ENCODE measurements at places on chromosomes 3 and 15.
A peak's percentile ranks its signal among the peaks of the same experiment; 100 is the strongest.

DNA sequence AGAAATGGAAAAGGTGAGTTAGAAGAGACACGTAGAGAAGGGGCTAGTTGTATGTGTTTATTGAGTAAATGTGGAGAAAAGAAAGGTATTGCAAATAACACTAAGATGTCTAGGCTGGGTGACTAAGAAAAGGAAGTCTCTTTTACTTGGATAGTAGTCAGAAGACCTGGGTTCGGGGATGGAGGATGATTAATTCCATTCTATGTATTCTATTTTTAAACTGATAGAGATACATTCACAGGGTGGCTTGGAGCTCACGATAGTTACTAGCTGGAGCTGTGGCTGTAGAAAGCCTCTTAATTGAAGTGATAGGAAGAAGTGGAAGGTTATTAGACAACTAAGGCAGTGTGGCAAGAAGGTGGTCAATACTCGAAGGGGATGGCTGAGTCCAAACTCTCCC lies 65.9 kb upstream of the TNIK start:
- no peak for DNase-seq

DNA sequence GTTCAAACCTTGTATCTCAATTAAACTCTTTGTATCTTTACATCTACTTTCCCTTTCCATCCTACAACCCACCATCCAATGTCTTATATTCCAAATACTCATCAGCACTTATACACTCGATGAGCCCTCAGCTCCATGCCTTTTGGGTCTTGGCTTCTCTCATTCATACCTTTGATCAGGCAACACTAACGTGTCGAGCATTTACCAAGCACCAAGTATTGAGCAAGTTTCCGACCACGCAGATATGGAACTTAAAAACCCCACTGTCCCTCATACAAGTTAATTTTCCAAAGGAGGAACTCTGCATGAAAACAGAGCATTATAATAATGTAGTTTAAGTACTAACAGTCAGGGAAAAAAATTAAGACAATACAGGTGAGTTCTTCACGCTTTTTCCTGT lies 102.8 kb downstream of the IL1RAP start:
- DNase-seq: no peak

DNA sequence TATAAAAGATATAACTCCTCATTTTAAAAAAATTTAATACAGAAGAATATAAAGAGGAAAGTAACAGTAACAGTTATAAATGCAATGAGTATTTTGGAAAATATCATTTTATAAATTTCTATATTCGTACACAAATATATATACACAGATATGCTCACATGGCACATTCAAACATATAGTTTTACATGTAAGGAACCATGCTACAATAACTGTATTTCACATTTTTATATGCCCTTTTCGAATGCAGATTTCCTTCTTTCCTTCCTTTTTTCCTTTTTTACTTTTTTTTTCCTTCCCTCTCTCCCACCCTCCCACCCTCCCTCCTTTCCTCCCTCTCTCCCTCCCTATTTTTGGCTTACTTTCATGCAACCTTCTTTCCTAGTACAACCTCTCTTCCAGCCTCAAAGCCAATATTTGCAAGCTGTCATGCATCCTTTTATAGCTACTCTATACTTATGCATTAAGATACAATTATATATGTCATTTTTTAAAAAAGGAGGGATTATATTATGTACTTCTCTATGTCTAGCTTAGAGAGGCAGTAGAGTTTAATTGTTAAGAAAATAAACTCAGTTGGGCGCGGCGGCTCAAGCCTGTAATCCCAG lies 830.5 kb downstream of the IGSF11 start:
- DNase-seq: no peak

DNA sequence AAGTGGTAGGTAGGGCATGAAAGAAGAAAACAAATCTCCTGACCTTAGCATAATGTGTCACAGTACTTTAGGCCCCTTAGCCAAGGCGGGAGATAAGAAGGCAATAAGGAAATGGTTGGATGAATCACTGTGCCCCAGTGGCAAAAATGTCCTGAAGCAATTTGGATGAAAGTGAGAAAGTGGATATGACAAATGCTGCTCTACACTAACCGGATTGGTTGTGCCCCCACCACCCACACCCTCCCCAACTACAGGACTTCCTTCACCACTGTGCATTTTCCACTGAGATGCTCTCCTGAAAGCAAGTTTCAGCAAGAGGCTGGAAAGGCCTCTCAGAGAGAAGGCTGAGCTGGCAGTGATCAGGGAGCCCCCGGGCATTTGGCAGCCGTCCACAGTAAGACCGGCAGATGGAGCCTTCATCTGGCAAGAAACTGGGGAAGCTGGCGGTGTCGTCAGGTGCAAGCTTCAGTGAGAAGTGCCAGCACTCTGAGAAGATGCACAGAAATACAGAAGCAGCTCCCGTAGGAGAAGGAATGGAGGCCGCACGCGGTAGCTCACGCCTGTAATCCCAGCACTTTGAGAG lies 63.8 kb downstream of the ATP1B3 start:
- no peak for DNase-seq

DNA sequence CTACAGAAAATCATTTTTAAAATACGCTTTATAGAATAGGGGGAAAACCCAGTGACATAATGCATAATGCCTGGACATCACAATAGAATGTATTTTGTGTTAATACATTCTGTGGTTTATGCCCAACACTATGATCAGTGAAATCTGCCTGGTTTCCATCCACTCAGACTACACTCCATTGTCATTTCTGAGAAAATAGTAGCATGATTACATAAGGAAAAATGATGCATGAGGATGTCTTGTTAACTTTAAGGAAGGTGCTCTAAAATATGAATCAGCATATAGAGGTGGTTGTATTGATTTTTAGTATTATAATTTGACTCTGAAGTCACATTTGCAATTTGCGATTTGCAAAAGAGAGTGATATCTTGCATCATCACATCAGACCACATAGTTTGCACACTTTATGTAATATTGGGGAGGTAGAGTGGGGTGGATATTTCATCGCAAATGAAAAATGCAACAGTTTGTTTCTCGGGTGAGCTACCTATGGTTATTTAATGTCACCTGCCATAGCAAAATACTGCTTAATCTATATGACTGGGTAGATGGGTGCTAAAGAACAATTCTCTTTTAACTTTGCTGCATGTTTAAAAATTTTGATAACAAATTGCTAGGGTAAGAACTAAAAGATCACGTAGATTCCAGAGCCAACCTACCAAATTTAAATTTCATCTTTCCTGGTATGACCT lies 403.9 kb downstream of the IL5RA start:
- DNase-seq: no peak

GRCh38 chr3:174710612-174711011 lies 148.5 kb upstream of the NAALADL2 start:
- DNase-seq: no peak

GRCh38 chr3:191737742-191738141 lies 276.8 kb downstream of the PYDC2 start:
- no peak for DNase-seq

DNA sequence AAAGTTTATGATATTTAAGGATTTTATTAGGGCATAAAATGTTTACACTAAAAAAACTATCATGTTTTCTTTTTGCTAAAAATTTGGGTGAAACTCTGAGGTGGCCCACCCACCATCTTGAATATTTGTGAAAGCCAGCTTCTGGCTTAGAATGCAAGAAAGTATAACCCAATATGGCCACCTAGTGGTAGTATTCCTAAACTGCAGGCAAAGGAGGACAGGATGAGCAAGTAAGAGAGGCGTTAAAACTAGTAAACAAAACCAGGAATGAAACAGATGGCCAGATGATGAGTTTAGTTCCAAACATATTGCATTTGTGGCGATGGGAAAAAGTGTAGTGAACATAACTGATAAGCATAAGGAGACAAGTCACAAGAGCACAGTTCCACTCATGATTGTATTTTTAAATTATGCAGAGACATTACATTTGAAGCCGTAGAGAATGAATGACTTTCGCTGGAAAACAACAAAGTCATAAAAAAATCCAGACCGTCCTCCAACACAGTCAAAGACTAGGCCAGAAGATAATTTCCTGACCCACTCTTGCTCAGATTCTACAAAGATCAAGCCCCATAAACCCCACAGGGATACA lies 103.3 kb upstream of the PRTG start:
- DNase-seq: peak; percentile 39

GRCh38 chr3:3662610-3663009 lies 136.6 kb upstream of the LRRN1 start:
- no peak for DNase-seq

DNA sequence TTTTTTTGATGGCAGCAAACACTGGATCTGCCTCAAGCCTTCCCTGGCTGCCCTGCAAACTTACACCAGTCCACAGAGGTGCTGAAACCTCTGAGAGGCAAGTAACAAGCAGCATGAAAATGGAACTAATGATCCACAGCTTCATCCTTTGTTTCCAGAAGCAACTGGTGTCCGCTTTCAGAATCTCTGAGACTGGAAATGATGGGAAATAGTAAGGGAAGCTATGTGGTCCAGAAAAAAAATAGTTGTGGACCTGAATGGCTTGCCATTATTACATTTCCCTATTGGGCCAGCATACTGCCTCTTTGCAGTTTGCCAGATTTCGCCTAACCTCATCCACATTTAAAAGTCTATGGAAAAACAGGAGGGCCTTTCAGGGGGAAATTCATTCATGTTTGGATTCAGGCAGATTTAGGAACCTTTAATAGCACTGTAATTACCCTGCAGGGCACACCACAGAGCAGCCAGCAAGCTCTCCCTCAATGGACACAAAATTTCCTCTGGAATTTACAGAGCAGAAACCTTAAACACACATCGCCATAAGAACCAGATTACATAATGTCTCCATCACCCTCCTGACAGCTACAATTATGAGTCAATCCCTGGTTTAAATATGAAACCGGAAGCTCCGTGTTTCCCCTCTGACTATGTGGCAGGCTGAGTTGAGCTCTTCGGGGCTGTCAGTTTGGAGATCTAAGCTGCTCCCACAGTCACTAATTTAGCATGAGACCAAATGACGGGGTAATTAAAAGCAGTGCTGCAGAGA lies 134.4 kb downstream of the TMCO5A start:
- peak; percentile 13 for DNase-seq

GRCh38 chr3:196335503-196335948 lies 2.7 kb downstream of the TM4SF19 start:
- DNase-seq: no peak

GRCh38 chr3:35404571-35404970 lies 234.8 kb upstream of the ARPP21 start:
- no peak for DNase-seq

DNA sequence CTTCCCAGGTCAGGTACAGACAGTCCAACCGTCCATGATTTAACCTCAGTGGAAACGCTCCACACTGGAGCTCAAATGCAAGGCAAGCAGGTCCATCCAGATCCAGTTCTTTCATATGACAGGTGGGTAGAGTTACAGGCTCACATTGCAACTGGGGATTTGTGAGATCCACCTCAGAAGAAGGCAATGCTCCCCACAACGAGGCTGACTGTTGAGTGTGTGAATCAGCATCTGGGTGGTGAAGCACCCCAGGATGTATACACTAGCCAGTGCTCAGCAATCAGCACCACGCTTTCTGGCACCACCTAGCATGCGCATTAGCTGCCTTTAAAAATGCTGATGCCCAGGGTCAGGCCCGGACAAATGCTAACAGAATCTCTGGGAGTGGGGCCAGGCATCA lies 343.5 kb upstream of the ICE2 start:
- DNase-seq: no peak

- DNase-seq: peak; percentile 9
These were observed 59.7 kb downstream of the RGMA start for GRCh38 chr15:93029214-93029835.

DNA sequence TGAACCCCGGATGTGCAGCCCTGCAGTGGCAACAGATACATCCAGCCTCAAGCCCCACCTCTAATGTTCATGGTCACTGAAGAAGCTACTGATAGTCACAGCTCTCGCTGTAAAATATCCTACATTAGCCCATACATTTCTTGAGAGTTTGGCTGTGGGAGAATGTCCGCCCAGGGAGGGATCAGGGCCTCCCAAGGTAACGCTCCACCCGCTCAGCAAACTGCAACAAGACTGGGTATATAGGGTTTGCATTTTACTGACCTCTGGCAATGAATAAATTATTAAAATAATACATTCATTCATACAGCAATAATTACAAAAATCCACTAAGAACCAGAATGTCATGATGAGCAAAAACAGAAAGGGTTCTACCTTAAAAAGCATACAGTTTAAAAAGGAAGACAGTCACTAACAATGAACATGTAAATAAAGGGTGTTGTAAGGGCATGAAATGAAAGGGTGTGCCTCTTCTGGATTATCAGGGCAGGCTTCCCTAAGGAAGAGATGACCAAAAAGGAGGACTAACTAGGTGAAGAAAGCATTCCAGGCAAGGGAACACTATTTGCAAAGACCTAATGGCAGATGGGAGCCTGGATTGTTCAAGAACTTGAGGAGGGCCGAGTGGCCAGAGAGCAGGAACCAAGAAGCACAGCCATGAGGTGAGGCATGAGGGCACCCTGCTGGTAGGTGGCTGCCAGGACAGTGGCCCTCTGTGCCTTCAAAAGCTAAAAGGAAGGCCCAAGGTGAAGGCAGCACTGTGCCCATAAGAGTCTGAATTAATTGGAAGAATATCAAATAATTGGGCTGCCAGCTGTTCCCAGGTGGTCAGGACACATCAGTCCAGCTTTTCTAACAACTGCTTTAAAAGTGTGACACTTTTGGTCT lies 28.1 kb upstream of the CTDSPL start:
- DNase-seq: no peak

DNA sequence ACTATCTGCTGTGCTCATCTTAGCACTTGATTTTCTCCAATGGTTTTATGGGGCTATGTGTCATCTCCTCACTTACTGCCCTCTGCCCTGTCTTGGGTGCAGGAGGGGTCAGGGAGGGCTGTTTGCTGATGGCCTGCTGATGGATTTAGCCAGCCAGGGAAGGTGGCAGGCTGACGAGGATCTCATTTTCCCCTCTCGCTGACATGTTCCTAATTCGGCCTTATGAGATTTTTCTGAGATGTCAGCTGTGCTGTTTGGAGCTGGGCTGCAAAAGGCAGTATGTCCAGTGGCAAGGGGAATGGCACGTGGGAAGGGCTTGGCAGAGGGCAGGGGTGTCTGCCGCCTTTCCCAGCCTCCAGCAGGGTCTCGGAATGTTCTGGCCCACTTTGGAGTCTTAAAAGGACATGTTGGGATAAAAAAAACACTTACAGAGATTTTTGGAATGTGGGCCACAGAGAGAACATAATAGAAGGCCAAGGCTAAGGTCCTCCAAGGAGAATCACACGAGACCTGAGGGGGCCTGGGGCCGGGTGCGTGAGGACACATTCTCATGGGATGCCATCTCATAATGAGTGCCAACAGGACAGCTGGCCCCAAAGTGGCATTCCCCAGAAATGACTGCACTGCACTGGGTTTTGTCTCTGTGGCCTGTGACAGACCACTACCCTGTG lies 303.8 kb downstream of the TLE3 start:
- no peak for DNase-seq

- DNase-seq: peak; percentile 7
These were observed 175.4 kb downstream of the MBNL1 start for GRCh38 chr3:152444029-152444641.

GRCh38 chr15:80242132-80242769 lies 9.8 kb downstream of the CTXND1 start:
- peak; percentile 60 for DNase-seq

GRCh38 chr3:87798567-87798947 lies 260.2 kb downstream of the CGGBP1 start:
- DNase-seq: no peak

- DNase-seq: no peak
These were observed 278.2 kb upstream of the STT3B start for GRCh38 chr3:31254483-31254882.

All from HuH-7 (cell line).